Esophagus mucosa (tissue), 1 donor: ENCODE measurements at places on chromosomes 7 and 10. TPM values are rescaled to one million over a fixed set of nuclear protein-coding genes. Genes with fewer than 3 reads are reported as not detected.

The OPALIN gene
- not detected for total RNA-seq

The UCN3 gene
- total RNA-seq, result not detected

The GPNMB gene
- total RNA-seq, result 125 TPM

The ERCC6 gene
- 19.0 TPM for total RNA-seq

The TDRD1 gene
- not detected for total RNA-seq

The FGFBP3 gene
- total RNA-seq, result 0.56 TPM

The METTL2B gene
- total RNA-seq, result 18.4 TPM

The PRLHR gene
- total RNA-seq, result not detected

The TSPAN13 gene
- total RNA-seq, result 12.7 TPM

The SPDYE6 gene
- total RNA-seq, result not detected

The CPA2 gene
- not detected for total RNA-seq

The ARHGEF5 gene
- total RNA-seq, result 47.0 TPM

The CNPY1 gene
- total RNA-seq, result not detected

The BAIAP2L1 gene
- total RNA-seq, result 30.6 TPM

The ADAM22 gene
- 0.24 TPM for total RNA-seq

The NME8 gene
- total RNA-seq, result not detected

The TAS2R5 gene
- 1.0 TPM for total RNA-seq

The SPDYE11 gene
- total RNA-seq, result not detected

The NUTM2E gene
- total RNA-seq, result not detected

The RAMP3 gene
- total RNA-seq, result 7.8 TPM

The ELAPOR2 gene
- total RNA-seq, result 2.2 TPM

The TAS2R4 gene
- 0.56 TPM for total RNA-seq

The AVPI1 gene
- total RNA-seq, result 6.8 TPM

The GRID2IP gene
- 0.12 TPM for total RNA-seq

The TUBAL3 gene
- total RNA-seq, result 0.12 TPM

The KNDC1 gene
- total RNA-seq, result 3.8 TPM
